ENCODE measurements at places on chromosomes 11 and 22.

GRCh38 chr22:36206255-36206654 lies 4.6 kb upstream of the APOL4 start:
- DNase-seq, result no peak

- DNase-seq, result no peak
These were observed 31.8 kb downstream of the GNAZ start for GRCh38 chr22:23102002-23102655.

GRCh38 chr22:28702891-28703290 lies 23.3 kb upstream of the TTC28 start:
- DNase-seq, result no peak

GRCh38 chr11:118610225-118610772 lies 2.9 kb downstream of the PHLDB1 start:
- DNase-seq, result no peak

GRCh38 chr11:68839054-68839865 lies 2.5 kb downstream of the CPT1A start:
- DNase-seq, result peak; percentile 84

DNA sequence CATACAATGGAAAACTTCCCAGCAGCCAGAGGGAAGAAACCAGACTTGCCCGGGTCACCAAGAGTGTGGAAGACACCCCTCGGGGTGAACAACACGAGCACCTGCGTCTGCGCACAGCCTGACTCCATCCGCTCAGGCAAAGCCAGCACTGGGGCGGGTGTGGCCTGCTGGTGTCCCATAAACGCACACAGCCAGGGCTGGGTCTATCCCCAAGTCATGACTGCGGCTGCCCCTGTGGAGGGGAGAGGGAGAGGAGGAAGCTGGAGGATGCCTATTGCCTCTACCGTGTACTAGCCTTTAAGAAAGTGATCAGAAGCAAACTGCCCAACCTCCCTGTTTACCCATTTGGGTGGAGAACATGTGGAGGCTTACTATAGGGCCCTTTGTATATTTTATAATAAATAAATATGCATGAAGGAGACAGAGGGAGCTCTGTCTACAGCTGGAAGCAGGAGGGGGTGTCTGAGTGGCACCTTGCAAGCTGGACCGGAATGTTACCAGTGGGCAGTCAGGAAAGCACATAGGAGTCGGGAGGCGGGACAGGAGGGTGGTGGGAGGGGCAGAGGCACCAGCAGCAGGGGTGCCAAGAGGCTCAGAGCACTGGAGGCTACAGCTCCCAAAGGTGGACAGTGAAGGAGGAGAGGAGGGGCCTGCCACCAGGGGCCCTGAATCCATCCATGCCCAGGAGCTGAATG lies 79.6 kb downstream of the PHF21B start:
- no peak for DNase-seq

DNA sequence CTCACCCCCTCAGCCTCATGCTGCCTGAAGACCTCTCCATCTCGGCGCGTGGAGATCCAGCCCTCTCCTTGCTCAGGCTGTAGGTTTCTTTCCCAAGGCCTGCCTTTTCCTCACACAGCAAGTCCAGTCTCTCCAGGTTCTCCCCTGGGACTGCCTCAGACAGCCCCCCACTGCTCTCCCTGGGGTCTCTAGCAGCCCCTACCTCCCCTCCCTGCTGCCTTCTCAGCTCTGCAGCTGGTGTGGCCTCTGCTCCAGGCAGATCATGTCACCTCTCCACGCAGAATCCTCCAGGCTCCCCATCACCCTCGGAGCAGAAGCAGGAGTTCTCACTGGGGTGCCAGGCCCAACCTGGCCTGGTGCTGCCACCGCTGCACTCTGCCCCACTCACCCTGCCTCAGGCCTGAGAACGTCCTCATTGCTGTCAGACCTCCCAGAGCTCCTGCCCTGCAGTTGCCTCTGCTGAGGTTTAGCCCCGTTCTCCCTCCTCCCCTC lies 15.2 kb downstream of the SMARCB1 start:
- DNase-seq, result no peak

DNA sequence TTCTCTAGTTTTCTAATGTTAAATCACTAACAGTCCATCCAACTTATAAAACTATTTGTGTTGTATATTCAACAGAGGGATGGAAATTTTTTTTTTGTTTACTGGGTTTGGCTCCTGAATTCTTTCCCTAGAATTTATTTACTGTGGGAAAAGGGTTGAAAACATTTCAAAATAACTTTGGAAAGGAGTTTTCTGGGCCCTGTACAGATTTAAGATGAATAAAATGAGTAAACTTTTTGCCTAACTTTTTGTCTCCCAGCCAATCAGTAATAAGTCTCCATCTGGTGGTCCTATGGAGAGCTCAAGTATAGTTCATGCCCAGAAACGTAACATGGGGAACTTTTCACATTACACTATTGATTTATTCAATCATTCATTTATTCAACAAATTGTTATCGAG lies 16.7 kb upstream of the PRSS23 start:
- DNase-seq, result no peak

GRCh38 chr11:62602141-62603071 lies 741 bp upstream of the MTA2 start:
- peak; percentile 31 for DNase-seq

DNA sequence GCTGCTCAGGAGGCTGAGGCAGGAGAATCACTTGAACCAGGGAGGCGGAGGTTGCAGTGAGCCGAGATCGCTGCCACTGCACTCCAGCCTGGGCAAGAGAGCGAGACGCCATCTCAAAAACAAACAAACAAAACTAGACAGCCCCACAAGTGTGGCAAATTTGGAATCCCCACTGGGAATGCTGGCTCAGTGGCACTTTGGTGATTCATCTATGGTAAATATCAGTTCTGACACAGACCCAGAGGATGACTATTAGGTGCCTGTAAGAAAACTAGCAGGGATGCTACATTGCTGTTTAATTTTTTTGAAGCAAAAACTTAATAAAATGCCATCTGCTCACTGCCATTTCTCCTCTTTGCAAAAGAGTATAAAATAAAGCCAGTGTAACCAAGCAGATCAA lies 107.9 kb downstream of the NAT10 start:
- DNase-seq, result no peak

- DNase-seq, result no peak
These were observed 219.1 kb downstream of the TMEM135 start for GRCh38 chr11:87256694-87257340.

GRCh38 chr11:117921893-117922292 lies 7.3 kb downstream of the TMPRSS13 start:
- no peak for DNase-seq

DNA sequence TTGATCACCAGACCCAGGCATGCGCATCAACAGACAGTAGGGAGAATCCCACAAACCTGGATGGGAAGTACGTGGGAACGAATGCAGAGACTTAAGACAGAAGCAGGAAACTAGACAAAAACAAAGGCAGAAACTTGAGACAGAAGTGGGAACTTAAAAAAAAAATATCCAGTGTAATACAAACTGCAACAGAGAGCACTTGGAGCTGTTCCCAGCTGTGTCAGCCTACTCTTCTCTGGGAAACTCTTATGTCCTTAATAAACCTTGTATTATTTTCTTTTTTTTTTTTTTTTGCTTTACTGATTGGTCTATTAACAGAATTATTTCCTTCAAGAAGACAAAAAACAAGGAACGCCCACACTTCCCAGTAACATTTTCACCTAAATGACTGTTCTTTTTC lies 1818.1 kb upstream of the RAG2 start:
- DNase-seq, result no peak

DNA sequence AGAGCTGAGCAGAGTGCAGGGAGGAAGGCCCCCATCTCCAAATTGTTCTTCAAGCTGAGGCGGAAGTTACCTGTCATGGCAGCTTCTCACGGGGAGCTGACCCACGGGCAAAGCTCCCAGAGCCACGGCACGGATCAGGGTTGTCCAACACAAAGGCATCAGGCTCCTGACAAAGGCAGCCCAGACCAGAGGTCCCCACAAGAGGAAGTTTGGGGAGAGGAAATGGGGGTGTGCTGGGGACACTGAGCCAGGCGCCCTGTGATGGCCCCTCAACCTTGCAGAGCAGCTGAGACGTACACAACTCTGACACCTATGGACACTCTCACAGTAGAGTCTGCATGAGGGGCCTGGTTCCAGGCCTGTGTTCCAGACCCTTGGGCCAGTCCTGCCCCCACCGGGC lies 95.6 kb downstream of the CTTN start:
- no peak for DNase-seq

DNA sequence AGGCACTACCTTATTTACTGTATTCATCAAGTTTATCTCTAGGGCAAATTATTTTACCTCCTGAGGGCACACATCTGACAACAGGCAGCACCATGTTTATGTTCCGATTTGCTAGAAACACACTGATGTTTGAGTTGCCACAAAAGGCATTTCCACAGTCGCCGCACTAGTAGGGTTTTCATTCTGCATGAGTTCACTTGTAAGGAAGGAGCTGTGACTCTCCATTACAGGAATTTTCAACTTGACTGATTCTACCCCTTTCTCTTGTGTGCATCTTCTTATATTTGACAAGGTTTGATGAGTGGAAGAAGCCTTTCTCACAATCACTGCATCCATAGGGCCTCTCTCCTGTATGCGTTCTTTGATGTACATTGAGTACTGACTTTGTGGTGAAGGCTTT lies 455.9 kb upstream of the CNTN5 start:
- no peak for DNase-seq

DNA sequence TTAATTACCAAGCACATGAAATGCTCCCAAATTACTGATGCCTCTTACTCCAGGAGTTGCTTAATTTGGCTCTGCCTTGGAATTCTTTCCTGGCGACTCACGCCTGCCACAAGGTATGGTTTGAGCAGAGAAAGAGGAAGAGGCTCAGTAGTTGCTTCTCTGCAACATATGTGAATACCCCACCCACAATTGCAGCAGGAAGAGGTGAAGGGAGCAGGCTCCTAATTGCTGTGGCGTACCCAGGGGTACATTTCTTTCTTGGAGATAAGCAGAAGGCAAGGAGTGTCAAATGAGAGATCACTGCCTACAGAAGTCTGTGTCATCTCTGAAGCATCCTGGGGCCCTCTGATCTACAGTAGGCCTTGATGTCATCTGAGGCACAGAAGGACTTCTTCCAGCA lies 10.6 kb upstream of the NNMT start:
- DNase-seq, result no peak

DNA sequence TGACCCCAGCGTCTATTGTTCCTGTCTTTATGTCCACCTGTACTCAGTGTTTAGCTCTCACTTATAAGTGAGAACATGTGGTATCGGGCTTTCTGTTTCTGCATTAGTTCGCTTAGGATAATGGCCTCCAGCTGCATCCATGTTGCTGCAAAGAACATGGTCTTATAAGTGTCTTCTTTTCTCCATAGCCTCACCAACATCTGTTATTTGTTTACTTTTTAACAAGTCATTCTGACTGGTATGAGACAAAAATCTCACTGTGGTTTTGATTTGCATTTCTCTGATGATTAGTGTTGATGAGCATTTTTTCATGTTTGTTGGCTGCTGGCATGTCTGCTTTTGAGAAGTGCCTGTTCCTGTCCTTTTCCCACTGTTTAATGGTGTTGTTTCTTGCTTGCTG lies 21.7 kb upstream of the SLN start:
- DNase-seq, result no peak

GRCh38 chr11:103875855-103876510 lies 160.5 kb upstream of the DDI1 start:
- DNase-seq, result no peak

GRCh38 chr11:83051760-83052671 lies 19.7 kb downstream of the RAB30 start:
- no peak for DNase-seq

DNA sequence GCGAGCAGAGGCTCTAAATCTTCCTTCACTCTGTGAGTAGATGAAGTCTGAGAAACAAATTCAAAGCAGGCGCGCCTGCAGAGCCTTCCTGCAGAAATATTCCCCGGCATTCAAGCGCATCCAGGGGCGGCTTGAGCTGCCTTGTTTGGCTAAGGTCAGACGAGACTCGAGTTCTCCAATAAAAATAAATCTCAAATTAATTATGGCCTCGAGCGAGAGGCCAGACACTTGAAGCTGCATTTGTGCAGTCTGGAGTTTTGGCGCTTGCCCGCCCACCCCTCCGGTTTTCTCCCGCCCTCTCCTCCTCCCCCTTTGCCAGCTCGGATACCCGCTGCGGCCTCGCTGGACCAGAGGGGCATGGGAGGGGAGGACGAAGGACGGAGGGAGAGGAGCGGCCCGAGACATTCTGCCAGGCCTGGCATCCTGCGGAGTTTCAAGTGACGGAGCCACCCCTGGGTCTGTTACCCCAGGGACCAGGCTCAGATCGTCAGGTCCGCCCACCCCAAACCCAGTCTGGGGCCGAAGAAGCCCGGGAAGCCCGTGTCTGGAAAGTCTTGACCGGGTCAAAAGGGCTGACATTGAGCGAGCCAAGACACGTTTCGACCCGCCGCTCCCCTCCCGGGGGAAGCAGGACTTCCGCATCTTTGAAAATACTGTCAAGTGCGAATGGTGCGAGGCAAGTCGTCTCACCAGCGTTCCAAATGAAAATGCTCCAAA lies 3.8 kb upstream of the FLI1 start:
- no peak for DNase-seq

- no peak for DNase-seq
These were observed 76.0 kb upstream of the KCNQ1OT1 start for GRCh38 chr11:2775626-2776350.

- DNase-seq, result no peak
These were observed 4.9 kb upstream of the SLC6A5 start for GRCh38 chr11:20594274-20595061.

DNA sequence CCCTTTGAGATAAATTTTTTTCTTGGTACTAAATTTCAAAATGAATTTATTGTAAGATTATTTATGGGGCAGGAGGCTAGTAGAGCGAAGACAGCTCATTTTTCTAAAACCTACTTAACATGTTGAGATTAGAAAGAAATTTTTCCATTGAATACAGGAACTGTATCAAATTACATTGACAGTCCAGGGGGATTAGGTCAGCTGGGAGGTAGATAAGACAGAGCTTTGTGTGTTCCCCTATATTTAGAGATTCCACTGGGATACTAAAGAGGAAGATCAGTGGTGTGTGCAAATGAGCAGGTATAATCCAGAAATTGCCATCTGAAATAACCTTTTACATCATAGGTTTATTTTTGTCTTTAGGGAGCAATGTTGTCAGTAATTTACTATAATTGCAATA lies 32.1 kb downstream of the ENDOD1 start:
- DNase-seq, result no peak

DNA sequence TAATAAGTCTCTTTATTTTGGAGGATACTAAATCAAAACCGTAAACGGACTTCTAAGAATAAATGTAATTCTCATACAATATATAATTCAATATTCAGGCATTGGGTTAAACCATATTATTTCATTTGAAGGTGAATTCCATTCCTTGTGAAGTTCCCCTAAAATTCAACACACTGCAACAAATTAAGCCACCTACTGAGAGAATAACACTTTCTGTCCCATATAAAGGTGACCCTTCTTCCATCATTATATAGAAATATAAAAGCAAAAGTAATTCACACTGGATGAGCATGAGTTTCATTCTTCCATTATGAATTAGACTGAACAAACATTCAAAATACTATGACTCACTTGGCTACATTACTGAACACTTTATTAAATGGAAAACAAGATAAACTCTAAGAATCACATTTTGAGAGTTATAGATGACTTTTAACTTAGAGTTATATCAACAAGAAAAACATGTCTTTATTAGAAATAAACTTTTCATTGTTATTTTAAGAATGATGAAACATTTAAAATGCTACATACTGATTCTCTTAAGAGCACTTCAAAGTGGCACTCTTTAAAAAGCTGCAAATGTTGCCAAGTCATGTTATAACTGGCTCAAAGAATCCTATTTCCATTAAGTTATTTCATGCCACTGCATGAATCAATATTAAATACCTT lies 2.8 kb downstream of the SESN3 start:
- DNase-seq, result no peak

All from stimulated activated CD4-positive, alpha-beta T cell treated with anti-CD3 and anti-CD28 coated beads, Interleukin-1b, Interleukin-23, amount 100 ng/mL, for 4 hours (primary cell).